Pons (tissue), 1 donor: ENCODE measurements at places on chromosomes 2 and 18.

- peak; percentile 81 for DNase-seq
These were observed 22.9 kb upstream of the LBH start for GRCh38 chr2:30208453-30208852.

- DNase-seq: peak; percentile 17
These were observed 800 bp downstream of the IL1RL2 start for GRCh38 chr2:102187496-102188150.

GRCh38 chr2:68908392-68908970 lies 37.3 kb upstream of the BMP10 start:
- peak; percentile 32 for DNase-seq

DNA sequence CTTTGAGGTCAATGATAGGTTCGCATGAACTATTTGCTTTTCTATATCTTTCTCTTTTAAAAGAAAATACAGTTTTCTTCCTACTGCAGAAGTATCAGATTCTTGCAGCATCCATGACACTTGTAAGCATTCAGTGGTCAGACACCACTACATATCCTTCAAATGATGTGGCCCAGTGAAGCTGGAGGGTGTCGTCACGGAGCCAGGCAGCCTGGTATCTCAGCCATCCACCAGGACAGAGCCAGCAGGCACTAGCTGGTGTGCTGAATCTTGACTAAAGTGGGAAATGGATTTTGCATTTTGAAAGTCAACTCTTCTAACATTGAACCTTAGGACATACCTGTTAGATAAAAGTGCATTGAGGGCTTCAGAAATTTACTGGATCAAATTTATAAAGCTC lies 5.4 kb downstream of the KLHL14 start:
- no peak for DNase-seq

DNA sequence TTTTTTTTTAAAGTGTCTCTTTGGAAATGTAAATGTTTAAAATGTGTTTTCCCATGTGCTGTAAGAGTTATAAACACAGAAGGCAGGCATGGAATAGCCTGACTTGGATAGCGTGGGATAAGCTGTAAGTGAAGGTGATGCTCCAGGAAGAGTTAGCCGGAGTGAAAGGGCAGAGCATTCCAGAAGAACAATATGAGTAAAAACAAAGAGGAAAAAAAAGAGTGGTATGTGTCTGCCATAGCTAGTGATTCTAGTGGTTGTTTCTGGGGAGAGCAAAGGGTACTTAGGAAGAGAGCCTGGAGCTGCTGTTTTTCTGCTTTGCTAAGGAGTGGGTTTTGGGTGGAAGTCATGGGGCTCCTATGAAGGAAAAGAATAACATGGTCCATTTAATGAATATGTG lies 126.9 kb upstream of the DLGAP1 start:
- no peak for DNase-seq

DNA sequence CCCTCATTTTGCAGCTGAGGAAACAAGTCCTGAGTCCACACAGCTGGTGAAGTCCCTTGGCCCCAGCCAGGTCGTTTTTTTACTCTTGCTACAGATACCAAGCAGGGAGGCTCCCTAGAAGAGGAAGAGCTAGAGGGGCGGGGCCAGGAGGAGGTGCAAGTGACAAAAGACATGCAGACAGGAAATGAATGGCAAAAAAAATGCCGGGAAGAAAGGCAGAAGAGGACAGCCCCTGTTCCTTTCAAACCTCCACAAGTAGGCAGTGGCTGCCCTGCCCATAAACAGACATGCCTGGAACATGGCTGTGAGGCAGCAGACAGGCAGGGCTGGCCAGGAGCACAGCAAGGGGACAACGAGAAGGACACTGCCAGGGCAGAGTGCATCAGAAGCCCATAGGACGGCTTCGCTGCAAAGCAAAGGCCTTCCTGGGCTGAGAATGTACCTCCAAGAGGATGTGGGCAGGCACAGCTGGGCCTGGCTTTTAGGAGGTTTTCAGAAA lies 108.7 kb downstream of the ZBTB7C start:
- no peak for DNase-seq

DNA sequence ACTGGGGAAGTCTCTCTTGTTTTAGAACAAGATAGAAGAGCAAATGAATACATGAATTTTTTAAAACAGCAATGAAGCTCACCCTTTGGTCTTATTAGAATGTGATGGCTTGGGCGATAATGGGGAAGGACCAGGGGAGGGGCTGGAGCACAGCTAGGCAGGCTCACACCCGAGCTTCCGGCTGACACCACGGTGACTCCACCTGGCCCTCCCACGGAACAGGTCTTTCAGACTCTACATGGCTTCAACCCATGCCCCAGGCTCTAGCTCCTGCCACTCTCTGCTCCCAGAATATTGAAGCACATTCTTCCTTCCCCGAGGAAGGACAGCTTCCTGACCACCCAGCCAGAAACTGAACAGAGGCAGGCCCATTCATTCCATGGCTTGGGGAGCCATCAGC lies 127.5 kb upstream of the AGAP1 start:
- no peak for DNase-seq

- DNase-seq: peak; percentile 74
These were observed 218.2 kb downstream of the NDUFA10 start for GRCh38 chr2:239806758-239807434.

DNA sequence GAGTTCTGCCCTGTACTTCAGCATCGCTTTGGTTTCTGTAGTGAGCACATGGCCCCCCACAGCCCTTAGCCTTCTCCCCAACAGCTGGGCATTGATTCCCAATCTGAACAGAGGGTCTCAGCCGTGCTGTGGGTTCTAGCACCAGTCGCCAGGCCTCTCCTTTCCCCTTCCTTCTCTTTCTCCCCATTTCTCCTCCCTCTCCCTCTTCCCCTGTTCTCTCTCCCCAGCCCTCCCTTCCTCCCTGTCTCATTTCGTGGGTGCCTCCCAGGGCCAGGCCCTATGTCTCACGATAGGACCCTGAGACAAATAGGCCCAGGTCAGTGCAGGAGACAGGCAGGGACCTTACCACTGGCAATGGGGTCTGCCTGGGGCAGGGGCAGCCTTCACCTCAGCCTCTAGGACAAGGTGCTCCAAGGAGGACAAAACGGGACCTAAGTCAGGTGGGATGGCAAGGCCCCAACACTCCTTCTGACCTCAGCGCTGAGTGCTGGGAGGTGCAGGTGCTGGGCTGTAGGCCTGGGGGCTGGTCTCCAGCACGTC lies 143.4 kb upstream of the GPC1 start:
- no peak for DNase-seq

DNA sequence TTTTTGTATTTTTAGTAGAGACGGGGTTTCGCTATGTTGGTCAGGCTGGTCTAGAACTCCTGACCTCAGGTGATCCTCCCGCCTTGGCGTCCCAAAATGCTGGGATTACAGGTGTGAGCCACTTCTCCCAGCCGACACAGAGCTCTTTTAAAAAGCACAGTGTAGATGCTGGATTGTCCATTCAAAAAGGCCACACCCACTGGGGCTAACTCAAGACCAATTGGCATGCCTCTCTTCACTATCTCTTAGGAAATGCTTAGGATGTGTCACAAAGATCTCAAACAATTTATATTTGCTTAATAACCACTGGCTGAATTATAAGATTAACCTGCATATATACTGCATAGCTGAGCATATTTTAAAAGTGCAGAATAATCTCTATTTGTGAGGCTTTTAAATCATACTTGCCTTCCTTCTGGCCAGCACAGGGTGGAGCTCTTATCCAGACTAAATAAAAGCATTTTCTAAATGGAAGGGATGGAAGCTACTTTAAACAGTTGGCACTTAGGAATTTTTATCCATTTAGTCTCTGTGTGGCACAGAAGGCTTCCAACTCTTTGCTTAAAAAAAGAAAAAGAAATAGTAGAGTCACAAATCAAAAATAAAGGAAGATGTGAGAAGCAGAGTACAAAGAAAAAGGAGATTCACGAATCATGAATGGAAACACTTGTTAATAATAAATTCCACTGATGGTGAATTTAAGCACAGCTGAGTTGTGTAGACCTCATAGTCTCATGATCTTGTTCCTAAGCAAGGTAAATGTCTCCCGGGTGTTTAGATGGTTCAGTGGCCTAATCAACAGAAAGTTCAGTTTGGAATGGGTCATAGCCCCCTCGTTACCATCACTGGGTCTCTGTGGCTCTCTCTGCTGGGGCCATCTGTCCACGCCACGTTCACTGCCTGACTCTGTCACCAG lies 22.4 kb downstream of the CRYGD start:
- peak; percentile 65 for DNase-seq

DNA sequence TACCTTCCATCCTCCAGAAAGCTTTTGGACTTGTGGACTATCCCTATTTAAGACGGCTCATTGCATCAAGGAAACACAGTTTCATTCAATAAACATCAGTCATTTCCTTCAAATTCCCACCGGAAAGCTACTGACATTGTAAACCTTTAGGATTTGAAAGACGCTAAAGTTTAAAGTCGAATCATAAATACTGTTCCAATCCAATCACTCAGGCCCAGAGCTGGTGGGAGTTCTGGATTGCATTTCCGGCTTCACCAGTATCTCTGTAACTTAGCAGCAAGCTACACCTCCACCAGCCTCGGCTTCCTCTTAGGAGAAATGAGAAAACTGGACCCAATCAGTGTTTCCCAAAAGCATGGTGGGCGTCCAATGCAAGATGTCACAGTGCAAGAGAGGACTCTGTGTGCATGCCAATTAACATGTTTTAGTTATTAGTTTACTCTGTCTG lies 1.6 kb downstream of the WDFY1 start:
- peak; percentile 22 for DNase-seq
